ENCODE measurements at places on chromosomes 6 and 20. TPM values are rescaled to one million over a fixed set of nuclear protein-coding genes. Genes with fewer than 3 reads are reported as not detected.

The ZC2HC1B gene
- 0.28 TPM for total RNA-seq

The TFAP2D gene
- 0.31 TPM for total RNA-seq

The PCK1 gene
- total RNA-seq: not detected

The PABPC1L gene
- 17.3 TPM for total RNA-seq

- no peak for DNase-seq
These were observed 38.9 kb upstream of the NKX2-4 start for GRCh38 chr20:21436205-21436604.

DNA sequence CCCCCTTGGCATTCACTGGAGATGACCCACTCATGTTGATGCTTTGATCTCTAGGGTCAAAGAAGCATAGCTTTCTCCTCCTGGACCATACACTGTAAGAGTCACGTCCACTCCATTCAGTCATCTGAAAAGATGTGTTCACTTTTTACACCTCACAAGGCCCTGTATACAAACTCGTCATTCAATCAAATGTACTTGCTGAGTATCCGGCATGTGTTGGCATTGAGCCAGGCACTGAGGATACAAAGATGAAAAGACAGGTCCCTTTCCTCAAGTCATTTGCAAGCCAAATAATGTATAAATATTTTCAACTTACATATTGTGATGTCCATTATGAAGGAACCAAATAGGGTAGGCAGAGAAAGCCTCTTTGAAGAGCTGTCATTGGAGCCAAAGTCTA lies 32.6 kb upstream of the CSNK2A1 start:
- DNase-seq: no peak

DNA sequence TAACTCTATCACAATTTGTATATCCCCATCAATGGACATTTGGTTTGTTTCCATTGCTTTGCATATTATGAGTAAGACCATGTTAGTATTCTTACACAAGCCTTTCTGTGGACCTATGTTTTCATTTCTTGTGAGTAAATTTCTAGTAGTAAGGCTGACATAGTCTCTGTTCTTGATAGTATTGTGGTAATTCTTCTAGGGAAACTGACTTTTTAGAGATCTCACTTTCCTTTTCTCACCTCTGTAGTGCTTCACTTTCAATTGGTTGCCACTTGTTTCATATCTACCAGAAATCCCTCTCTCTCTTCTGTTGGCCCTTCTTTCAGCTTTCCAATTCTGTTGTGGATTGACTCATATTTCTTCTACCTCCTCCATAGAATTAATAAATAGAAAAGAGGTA lies 8.5 kb downstream of the ISM1 start:
- no peak for DNase-seq

DNA sequence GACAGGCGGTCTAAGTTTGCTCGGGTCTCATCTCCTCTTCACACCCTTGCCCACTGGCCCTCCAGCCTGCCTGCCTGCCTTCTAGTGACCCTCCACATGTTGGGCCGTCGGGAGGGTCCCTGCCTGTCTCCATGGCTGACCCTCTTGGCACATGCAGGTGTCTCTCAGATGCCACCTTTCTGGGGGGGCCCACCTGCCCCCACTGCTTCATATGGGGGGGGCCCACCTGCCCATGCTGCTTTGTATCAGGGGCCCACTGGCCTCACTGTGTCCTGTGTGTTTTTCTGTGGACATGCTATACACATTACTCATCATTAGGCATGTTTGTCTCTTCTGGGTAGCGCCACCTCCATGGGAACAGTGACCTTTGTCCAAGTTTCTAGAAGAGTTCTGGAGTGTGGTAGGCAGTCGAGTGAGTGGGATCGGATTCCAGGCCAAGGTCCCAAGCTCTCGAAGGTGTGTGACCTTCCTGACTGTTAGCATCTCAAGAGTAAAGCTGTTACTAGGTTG lies 40.4 kb upstream of the KIF25 start:
- DNase-seq: no peak
